ENCODE measurements at places on chromosomes 13 and 19.

DNA sequence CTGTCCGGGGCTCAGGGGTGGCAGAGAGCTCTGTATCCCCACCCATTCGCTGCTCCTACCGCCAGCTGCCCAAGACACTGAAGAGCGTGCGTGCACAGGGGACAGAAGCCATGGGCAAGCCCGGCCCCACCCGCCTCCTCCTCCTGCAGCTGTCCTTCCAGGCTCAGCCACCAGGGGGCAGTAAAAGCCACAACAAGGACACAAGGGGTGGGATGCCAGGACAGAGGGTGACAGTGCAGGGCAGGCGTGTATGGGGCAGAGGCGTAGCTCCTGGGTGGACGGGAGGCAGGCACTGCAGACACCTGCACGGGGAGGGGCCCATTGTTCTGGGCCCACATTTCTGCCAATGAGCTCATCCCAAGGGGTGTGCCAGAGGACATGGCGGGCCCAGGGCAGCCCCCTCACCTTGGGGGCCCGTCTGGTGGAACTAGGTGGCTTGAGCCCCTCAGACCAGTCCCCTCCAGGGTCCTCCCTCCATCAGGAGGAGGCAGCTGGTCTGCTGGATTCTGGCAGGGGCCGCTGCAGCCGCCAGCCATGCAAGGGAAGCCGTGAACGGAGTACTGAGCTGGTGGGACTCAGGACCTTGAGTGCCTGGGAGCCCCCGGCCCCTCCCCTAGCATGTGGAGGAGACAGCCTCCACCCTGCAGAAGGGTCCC lies 61.2 kb downstream of the MLLT1 start:
- DNase-seq: peak; percentile 79

GRCh38 chr19:1978346-1978894 lies 37.1 kb downstream of the BTBD2 start:
- DNase-seq: no peak

DNA sequence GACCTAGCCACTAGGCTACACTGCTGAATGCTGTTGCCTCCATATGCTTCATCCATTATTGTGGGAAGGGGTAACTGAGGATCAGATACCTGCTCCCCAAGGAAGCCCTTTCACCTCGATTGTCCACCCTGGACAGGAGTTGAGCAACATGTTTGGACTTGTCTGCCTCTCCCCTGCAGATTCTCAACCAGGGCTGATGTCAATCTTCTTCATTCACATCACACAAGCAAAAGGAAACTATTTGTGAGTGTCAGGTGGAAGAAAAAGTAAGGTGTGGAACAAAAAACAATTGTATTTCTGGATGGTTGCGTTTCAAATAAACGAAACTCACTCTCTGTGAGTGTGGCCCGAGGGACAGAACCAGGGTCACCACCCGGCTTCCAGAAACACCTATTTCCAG lies 29.5 kb upstream of the MUC16 start:
- no peak for DNase-seq

DNA sequence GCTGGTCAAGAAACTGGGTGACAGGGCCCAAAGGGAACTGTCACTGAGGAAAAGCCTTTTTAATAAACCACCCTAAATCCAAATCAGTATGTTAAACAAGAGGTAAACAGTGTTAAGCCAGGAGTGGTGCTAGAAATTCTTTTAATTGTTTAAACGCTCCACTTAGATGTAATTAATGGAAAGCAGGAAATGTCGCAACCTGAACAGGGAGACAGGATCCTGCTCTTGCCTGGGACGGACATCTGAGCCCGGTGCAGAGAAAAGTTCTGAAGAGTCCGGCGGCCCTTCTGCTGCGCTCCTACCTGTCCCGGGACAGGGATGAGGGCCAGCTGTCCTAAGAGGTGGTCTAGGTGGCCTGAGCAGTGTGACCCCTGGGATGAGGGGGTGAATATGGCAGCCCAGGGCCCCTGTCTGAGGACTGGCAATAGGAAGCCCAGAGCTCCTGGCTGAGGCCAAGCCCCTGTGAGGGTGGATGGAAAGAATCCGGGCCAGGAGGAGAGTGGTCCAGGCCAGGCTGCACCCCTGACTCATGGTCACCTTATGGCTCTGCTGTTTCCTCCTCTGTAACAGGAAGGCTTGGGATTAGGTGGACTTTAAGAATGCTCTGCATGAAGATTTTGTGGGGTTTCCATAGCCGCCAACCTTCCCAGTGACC lies 112.8 kb upstream of the GJB6 start:
- no peak for DNase-seq

- peak; percentile 23 for DNase-seq
Observed at GRCh38 chr13:107239213-107239612, 671.3 kb upstream of the ARGLU1 start.

Data from NCI-H82 (cell line).